ENCODE measurements at places on chromosomes 13 and 19.

DNA sequence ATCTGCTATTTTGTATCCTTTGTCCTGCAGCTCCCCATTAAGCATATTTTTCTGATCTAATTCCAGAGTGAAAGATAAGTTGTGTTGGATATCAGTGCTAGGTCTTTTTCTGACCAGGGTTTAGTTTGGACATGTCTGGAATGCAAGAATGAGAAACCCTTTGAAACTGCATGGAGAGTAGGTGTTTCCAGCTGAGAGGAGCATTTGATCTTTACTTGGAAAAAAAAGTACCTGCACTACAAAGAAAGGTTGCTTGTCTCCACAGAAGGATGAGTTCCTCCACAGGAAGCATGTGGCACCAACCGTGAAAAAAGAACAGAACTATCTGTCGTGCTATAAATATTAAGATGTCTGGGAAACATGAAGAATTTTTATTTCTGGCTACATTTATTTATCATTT, 36.6 kb upstream of the MED4 start:
- DNase-seq: no peak

DNA sequence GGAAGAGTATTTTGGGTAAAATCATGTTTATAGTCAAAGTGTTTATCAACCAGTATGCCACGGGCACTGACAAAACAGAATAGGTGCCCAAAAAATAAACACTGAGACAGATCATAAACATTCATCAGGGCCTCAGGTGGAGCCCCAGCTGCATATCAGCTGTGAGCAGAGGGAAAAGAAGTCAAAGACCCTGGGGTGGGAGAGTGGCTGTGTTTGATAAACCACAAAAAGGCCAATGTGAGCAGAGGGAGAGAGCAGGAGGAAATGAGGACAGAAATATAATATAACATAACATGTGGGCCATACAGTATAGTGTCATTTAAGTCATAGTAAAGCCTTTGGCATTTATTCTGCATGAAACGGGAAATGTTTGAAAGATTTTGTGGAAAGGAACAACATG, 10.0 kb upstream of the EPSTI1 start:
- DNase-seq: no peak

DNA sequence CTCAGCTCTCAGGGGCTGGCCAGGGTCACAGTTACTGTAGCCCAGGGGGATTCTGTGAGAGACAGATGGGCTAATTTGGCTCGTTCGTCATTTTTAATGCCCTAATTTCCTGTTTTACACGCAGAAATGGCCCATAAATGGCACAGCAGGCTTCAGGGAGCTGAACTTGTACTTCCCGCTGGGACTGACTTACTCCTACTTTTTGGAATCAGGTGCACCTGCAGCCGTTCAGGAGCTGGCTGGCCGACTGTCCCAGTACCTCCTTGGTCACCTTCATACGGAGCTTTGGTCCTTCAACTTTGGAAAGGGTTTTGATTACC, 62.4 kb upstream of the URI1 start:
- no peak for DNase-seq

GRCh38 chr13:38530492-38530891, 156.4 kb upstream of the FREM2 start:
- no peak for DNase-seq

DNA sequence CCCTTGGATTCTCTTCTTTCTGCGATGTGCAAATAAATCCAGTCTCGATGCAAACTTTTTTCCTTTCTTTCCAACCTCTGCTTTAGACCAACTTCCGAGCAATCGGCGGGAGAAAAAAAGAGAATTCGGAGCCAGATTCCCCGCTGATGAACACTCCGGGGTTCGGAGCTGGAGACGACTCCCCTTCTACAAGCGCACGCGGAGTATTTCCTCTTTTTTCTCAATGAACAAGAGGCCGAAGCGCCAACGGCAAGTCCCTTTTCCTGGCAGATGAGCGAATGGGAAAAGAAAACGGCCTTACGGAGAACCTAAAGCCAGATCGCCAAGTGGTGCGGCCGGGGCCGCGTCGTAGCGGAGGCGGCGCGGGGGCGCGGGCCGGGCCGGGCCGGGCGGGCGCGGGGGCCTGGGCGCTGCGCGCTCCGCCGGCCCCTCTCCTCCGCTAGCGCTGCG, 250 bp downstream of the SPRY2 start:
- no peak for DNase-seq

DNA sequence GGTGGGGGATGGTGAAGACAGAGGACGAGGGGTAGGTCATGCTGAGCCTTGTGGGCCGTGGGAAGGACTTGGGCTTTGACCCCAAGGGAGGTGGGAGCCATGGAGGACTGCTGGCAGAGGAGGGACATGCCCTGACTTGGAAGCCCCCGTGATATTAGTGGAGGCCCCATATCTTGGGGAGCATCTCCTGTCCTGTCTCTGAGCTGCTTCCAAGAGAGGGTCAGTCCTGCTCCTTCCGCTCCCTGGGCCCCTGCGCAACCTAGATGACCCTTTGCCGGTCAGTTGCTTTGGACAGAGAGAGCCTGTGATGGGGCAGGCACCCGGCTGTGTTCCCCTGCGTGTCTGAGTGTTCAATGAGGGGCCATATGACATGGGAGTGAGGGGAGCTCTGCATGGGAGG, 5.2 kb downstream of the TLE6 start:
- DNase-seq: no peak

DNA sequence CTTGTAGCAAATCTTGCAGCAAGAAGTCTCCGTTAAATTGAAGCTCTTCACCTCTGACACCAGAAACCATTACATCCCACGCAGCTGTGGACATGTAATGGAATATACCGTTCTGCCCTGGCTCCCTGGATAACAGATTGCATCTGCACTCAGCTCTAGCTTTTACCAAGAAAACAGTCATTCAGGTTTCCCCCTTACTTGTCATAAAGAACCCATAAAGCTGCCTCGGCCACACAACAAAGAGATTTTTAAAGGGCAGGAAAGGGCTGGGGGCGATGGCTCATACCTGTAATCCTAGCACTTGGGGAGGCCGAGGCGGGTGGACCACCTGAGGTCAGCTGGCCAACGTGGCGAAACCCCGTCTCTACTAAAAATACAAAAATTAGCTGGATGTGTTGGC, 127.6 kb upstream of the RFC3 start:
- no peak for DNase-seq

- peak; percentile 65 for DNase-seq
These were observed 58.3 kb downstream of the GPALPP1 start for GRCh38 chr13:45047394-45048310.

DNA sequence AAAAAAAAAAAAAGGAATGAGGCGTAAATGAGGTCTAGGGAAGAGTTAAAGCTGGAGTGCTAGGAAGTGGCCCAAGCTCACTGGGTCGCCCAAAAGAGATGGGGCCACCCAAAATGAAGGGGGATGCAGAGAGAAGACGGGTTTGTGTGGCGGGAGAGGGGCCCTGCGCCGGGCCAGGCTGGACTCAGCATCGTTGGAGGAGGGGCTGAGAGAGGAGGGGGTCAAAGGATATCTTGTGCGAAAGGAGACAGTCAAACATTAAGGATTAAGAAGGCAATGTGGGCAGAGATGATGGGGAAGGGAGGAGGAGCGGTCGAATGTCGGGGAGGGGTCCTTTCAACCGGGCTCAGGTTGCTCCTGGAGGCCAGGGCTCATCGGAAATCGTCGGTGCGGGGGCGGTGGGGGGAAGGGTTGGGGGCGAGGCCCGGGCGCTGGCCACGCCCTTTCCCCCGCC, 825 bp upstream of the CARM1 start:
- no peak for DNase-seq

DNA sequence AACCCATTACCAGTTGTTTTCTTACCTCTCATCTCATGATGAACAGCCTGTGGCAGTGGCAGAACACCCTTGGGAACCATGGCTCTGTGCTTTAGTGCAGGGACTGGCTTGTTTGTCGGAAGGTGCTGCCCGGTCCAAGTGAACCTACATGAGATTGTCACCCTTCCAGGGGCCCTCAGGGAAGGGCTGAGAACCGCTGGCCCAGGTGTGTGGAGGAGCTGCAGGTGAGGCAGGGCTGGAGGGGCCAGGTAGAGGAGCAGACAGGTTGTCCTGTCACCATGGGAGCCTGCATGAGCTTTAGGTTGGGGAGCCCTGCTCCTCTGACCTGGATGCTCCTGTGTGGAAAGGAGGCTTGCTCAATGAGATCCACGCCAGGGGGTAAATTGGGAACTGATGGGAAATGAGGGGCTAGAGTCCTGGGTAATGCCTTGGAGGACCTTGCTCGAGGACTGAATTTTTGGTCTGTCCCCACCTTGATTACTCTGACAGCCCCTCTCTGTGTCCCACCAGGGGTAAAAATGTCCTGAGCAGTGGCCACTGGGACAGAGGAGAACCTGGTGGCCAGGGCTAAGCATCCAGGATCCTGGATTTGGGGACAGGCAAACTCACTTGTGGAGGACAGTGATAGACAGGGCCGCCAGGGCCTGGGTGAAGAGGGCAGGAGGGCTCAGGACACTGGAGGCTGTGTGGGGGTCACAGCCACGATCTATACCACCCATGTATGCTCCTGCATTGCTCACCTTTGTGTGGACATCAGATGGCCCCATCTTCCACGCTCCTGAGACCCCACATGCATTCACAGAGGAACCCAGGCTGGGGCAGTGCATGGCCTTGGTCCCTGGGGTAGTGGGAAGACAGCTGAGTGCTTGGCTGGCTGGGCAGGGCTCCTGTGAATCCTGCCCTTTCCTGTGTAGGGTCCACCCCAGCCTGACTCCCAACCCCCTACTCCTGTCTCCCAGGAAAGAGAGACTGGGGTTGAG, 24.1 kb upstream of the CEACAM1 start:
- DNase-seq: no peak

DNA sequence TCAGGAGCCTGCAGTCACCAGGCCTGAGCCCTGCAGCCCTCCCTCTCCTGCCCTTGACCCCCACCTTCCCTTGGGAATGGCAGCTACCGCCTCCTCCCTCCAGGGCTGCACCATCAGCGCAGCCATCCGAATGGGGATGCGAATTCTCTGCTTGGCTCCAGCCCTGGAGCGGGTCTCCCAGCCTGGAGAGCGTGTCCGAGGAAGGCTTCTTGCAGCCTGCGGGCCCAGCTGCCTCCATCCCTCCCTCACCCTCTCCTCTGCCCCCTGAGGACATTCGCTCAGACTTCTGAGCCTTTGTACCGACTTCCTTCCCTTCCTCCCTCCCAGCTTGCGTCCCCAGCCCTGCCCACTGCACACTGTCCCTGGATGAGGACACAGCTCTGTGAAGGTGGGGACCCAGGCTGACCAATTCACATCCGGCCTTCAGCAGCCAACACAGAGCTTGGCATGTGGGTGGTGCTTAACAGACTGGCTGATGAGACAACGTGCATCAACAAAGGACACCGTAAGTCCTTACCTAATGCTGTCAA, 6.0 kb upstream of the NKPD1 start:
- no peak for DNase-seq

GRCh38 chr19:5436106-5436947, 18.9 kb upstream of the ZNRF4 start:
- no peak for DNase-seq

DNA sequence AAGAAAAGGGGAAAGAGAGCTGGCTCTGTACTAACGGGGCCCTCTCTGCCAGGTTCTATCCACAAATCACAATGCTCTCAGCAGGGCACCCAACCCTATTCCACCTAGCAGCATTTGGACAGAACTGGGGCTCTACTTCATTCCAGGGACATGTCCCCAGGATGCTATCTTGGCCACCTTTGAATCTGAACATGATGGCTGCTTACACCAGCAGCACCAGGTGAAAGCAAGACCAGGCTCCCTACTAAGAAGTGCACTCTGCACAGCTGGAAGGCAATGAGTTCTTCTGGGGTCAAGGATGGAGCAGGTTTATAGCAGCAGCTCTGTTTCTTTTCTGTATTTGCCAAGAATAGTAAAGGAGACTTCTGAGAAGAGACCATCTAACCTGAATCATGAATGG, 222.4 kb downstream of the DACH1 start:
- DNase-seq: no peak

- DNase-seq: no peak
These were observed 96.6 kb downstream of the WTIP start for GRCh38 chr19:34578173-34578572.

DNA sequence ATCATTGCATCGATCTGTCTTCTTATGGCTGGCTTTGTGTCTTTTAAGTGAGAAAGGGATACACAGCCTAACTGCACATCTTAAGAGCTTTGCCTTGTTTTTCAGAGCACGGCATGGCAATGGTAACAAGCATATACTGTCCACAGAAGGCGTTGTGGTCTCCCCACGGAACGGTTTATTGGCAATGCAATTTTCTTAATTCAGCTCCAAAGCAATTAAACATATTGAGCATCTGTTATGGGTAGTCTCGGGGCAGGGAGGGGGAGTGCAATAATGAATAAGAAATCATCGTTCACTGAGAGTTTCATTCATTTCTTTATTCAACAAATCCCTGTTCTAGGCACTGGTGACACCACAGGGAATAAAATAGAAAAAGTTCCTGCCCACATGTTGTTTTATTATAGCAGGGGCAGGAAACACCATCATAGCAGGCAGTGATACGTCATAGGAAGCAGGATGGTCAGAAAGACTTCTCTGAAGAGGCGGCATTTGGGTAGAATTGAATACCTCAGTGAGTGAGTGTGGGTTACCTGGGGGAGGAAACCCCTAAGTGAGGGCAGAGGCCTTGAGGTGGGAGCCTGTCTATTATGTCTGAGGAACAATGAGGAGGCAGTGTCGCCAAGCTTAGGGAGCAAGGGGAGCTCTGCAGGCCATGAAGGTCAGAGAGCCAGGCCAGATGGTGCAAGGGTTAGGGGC, 185.7 kb upstream of the KL start:
- no peak for DNase-seq

DNA sequence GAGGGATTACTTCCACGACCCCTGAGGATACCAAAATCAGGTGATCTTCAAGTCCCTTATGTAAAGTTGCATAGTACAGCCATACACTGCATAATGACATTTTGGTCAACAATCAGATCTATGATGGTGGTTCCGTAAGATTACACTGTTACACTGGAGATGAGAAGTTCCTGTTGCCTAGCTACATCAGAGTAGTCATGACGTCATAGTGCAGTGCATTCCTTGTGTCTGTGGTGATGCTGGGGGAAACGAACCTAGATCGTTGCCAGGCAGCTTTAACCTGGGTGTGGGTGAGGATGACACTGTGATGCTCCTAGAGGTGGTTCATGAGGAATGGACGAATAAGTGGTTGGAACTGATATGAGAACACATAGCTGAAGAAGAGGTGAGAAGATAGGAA, 9.1 kb downstream of the ZNF610 start:
- no peak for DNase-seq

DNA sequence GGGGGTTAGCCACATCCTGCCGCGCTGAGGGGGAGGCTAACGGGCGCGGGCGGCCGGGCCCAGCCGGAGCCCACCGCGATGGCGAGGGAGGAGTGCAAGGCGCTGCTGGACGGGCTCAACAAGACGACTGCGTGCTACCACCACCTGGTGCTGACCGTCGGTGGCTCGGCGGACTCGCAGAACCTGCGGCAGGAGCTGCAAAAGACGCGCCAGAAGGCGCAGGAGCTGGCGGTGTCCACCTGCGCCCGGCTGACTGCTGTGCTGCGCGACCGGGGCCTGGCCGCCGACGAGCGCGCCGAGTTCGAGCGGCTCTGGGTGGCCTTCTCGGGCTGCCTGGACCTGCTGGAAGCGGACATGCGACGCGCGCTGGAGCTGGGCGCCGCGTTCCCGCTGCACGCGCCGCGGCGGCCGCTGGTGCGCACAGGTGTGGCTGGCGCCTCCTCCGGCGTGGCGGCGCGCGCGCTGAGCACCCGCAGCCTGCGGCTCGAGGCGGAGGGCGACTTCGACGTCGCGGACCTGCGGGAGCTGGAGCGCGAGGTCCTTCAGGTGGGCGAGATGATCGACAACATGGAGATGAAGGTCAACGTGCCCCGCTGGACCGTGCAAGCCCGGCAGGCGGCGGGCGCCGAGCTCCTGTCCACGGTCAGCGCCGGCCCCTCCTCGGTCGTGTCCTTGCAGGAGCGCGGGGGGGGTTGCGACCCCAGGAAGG, 692 bp downstream of the RGS9BP start:
- no peak for DNase-seq
